Fibroblast of skin of right quadriceps (primary cell): ENCODE measurements at places on chromosomes 13 and 19.

DNA sequence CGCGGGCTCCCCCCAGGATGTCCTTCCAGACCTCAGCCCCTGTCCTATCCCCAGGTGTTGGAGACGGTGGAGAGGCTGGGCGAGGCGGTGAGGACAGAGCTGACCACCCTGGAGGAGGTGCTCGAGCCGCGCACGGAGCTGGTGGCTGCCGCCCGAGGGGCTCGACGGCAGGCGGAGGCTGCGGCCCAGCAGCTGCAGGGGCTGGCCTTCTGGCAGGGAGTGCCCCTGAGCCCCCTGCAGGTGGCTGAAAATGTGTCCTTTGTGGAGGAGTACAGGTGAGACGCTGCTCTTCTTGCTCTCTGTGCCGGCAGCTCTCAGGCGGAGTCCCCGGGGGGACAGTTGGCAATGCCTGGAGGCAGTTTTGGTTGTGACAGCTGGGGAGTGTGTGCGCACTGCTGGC, 6.9 kb downstream of the TTYH1 start:
- no peak for DNase-seq

GRCh38 chr19:2461751-2462634, 5.2 kb upstream of the LMNB2 start:
- peak; percentile 88 for DNase-seq

DNA sequence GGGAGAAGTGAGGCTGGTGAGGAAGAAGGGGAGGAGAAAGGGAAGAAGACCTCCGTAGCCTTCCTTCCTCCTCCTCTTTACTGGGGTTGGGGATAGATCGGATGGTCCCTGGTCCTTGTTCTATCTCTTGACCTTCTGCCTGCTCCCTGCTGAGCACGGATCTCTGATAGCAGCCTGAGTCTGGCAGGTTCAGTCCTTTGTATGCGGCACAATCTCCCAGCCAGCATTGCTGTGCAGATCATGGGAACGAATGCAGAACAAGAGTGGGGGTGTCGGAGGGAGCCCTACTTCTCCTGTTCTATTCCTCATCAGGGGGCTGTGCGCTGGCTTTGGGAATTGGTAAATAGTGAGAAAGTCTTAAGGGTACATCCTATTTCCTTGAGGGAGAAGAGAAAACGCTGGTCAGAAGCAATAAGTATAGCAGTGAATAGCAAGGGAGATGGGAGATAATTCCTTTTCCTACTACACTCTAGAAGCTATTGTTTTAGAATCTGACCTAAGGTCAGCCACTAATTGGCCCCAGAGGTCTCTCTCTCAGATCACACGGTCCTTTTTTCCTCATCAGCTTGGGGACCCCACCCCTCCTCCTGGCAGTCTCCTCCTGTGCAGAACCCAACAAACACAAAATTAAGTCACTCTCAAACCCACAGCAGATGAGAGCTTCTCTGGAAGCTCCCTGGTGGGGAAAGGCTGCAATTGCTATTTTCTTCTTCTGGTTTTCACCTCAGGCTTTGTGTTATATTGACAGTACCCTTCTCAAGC, 41.0 kb downstream of the KL start:
- no peak for DNase-seq

DNA sequence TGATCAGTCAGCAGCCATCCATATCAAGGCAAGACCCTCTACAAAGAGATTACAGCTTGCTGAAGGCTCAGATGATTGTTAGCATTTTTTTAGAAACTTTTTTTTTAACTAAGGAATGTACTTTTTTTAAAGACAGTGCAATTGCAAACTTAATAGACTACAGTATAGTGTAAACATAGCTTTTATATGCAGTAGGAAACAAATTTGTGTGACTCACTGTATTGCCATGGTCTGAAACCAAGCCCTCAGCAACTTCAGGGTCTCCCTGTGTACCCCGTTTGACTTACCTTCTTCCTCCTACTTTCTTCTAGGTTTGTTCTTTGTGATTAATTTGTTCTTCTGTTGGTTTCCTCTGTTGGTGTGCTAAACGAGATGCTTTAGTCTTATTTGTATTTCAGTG, 93.0 kb upstream of the TEX29 start:
- no peak for DNase-seq

DNA sequence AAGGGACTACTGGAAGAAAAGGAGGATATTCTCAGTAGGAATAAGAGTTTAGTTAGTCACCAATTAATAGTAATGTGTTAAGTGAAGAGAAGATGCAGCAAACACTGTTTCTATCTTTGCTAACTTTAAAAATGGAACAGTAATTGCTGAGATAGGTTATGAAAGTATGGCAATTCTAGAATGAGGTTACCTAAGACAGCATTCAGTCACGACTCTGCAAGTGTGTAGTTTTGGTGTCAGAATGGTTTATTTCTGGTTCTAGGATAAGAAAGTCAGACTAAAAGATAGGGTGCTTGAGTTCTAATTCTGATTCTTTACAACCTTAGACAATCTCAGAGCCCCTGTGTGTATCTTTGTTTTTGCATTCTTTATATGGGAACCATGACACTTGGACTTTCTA, 138.1 kb downstream of the POU4F1 start:
- DNase-seq, result no peak

DNA sequence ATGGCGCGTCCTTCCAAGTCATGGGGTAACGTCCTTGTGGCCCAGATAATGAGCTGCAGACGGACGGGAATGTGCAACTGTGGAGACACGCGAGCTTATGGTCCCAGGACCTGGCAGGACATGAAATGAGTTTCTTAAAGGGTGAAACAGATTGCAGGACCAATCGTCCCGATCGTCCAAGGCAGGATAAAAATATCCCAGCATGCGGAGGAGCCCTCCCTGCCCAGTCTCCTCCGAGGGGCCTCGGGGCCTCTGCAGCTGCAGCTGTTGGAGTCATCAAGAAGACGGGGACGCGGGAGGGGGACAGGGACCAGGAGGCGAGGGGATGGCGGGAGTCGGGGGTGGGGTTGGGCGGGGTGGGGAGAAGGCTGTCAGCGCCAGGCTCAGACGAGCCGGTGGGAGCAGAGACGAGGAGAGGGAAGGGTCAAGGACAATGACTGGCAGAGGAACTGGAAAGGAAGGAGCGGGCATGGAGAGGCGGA, 14.4 kb upstream of the GARIN5A start:
- no peak for DNase-seq

DNA sequence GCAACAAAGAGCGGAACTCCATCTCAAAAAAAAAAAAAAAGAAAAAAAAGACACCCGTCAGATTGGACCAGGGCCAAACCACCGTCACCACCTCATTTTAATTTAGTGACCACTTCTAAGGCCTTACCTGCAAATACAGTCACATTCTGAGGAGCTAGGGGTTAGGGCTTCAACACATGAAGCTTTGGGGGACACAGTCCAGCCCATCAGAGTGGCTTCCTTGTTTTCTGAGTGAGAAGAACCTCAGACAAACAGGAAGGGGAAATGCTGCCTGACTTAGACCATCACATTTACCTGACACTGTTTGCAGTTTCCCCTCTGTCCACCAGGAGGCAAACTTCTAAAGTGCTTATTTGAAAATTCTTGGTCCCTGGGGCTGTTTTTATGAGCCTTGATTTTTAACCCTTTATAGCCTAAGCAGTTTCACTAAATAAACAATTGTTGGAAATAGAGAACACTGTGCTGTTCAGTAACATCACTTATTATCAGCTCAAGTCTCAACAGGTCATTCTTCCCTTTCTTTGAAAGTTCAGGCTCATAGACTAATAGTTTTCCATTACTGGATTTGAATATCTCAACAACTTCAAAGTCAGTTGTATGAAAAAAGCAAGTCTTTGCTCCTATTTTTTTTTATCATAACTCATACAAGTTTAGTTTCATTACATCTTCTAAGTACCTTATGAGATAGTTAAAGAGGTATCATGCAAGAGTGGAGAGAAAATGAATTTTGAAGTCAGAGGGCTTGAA, 74.9 kb upstream of the WASF3 start:
- peak; percentile 73 for DNase-seq

- no peak for DNase-seq
These were observed 73.7 kb downstream of the UQCRFS1 start for GRCh38 chr19:29139227-29139626.

DNA sequence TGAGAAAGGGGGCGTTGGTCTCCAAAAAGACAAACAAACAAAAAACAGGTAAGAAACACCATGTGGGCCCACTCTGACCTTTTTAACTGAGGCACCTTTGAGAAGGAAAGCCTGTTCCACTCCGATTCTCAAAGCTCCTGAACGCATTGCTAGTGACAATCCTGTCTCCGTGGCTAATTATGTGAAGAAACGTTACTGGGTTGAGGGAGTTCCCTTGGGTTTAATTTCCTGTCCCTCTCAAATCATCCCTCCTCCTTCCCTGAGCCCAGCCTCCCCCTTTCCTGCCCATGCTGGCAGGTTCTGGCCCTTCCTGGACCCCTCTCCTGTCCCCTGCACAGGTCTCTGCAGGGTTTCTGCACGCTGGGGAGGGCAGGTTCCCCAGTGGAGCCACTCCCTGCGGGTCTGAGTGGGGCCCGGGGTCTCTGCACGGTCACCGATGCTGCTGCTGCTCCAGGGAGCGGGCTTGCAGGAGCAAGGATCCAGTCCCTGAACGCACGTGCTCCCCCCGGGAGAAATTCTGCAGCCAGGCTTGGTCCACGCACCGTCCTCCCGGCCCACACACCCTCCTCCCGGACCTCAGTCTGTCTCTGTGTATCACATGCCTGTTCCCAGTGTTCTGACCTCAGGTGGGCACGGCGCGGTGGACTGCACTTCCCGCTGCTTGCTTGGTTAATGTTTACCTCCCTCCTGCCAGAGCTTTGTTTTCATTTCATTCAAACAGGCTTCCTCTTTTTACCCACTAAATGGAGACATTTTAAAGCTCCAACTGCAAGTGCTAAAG, 76.4 kb upstream of the MCF2L start:
- no peak for DNase-seq

DNA sequence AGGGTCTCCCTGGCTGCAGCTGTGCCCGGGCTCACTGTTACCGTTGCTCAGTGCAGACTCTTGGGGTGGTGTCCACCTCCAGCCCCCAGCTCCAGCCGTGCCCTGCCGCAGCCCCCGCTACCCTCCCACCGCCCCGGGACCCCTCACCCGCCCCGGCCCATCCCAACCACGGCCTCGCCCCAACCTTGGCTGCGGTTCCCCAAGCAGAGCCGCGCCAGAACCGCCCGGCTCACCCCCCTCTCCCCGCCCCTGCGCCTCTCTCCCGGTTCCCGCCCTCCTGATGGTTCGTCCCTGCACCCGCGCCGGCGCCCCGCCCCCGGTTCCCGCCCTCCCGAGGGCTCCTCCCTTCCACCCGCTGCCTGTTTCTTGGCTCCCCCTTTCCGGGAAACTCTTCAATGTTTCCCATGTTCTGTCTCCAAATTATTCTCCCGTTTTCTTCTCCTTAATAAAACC, 40.3 kb downstream of the ANKRD10 start:
- DNase-seq, result peak; percentile 66

GRCh38 chr13:44876782-44877324, 112.4 kb downstream of the NUFIP1 start:
- no peak for DNase-seq

DNA sequence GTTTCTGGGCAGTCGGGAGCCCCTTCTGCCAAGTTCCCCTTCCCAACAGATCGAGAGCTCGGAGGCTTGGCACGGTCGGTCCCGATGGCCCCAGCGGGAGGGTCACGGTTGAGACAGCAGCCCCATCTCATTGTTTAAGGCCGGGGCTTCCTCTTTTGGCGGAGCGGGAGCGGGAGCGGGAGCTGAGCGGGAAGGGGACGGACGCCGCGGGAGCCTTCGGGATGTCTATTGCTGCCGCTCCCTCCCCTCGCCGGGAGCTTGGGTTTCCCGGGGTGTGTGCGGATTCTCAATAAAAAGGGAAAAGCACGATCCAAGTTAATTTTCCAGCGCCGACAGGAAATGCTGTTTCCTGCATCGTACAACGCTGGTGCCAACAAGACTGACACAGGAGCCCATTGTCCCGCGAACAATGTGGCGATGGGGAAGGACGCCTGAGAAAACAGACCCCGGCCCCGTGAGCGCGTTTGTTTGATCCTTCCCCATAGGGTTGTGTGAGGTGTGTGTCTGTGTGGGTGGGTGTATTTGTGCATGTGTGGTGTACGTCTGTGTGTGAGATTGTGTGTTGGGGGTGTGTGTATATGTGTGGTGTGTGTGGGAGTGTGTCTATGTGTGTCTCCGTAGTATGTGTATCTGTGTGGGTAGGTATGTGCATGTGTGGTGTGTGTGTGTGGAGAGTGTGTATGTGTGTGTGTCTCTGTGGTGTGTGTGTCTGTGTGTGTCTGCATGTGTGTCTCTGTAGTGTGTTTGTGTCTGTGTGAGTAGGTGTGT, 36.3 kb upstream of the FLT1 start:
- peak; percentile 51 for DNase-seq

DNA sequence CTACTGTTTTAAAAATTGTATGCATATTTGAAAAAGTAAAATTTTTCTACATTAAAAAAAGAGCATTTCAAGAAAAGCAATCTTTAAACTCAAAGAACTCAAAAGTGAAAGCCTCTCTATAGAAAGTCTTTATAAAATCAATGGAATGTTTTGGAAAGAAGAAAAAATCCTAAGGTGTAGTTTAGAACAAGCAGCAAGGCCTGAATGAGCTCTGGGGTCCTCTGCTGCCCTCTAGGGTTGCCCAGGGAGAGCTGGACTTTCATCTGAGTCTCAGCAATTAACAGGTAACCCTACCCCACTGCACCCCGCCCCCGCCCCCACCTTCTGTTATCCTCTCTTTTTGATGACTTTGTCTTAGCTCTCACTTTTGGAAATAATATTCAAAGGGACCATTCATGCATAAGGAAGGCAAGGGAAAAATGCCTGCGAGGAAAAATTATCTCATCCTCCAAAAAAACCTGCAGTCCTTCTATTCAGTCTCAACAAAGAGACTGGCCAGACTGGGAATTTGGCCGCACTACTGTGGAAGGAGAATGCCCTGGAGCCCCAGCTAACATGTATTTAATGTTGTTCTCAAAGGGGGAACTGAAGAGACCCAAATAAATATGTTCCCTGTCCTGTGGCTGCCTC, 24.1 kb downstream of the SLC25A30 start:
- peak; percentile 39 for DNase-seq

- no peak for DNase-seq
These were observed 41.3 kb upstream of the SLC7A9 start for GRCh38 chr19:32910874-32911273.

- DNase-seq, result no peak
These were observed 87.1 kb downstream of the ARHGEF7 start for GRCh38 chr13:111202156-111202621.

DNA sequence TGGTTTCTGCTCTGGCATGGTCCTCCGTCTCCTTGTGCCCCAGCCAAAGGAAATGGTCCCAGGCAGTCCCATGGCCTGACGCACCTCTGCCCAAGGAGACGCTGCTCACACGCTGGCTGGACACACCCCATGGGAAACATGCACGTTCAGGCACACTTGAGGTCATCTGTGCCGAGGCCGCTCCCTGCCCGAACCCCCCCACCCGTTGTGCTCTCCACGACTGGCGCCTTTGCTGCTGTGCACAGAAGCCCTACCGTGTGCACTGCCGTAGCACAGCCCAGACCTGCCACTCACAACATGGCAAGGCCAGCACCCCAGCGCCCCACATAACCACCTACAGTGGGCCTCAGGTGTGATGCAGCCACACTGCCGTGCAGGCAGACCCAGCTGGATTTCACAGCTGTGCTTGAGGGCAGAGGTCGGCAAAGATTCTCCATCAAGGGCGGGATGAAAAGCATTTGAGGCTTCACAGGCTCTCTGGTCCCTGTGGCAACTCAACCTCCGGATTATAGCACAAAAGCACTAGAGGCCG, 65.7 kb downstream of the SPACA7 start:
- DNase-seq, result no peak

- peak; percentile 37 for DNase-seq
These were observed 76.3 kb downstream of the ZNF536 start for GRCh38 chr19:30448386-30449077.

GRCh38 chr13:22049384-22049783, 378.5 kb downstream of the FGF9 start:
- no peak for DNase-seq
